DMS 273 treated with DMSO at 0.1 percent for 48 hours (cell line): ENCODE measurements at places on chromosomes 7 and 10.

DNA sequence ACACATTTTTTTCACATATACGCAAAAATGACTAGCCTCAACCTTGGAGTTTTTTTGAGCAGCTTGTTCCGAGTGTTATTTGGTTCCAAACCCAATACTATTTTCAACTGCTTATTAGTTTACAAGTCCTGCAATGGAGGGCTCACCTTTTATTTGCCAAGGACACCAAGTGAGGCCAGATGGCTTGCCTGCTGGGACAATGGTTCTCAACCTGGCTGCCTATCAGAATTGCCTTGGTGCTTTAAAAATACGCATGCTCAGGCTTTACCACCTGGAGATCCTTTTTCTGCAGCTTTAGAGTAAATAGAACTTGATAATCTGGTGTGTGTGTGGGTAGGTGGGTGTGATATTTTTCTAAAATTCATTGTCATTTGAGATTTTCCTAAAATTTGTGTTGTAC is 276.8 kb downstream of the MTERF1 start:
- DNase-seq = peak; percentile 38

- DNase-seq = no peak
Measured at GRCh38 chr10:114179148-114179547, at the start of gene TDRD1. Gene TDRD1 (plus strand): TSS chr10:114179353. CDS start chr10:114187832, 8,479 bp downstream.

DNA sequence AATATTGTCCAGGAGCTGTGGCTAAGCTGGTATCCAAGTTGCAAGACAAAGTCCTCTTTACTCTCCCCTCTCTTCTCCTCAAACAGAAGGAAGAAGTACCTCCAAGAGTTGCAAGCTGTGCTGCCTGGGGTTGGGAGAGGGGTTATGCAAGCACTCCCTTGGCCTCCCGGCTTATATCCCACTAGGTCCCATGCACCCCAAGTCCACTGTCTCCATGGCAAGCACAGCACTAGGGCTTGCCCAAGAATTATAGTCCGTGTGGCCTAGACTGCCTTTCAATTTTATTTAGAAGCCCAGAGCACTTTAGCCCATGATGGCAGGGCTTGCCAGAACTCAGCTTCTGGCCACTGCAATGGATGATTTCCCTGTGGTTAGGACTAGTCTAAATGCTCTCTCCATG is 40.4 kb upstream of the TECTB start:
- DNase-seq = no peak

DNA sequence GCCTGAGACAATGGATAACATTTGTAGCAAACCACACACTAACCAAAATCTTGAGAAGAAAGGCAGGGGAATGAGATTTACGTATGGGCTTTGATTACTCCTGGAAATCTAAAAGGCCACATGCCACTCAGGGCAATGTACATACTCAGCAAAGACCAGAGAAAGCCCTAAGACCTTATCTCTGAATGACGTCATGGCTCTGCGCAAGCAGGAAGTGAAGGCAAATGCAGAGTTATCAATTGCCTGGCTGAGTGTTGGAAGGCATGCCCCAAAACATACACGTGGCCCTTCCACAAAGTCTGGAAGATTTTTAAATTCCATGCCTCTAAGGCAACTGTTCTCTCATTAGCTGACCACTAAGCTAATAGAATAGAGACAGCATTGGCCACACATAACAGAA is 90.9 kb upstream of the NRBF2 start:
- no peak for DNase-seq

- DNase-seq = no peak
Measured at GRCh38 chr10:93081318-93081717, 7.6 kb downstream of the CYP26A1 start.

- no peak for DNase-seq
Measured at GRCh38 chr10:101901340-101901739, 57.7 kb upstream of the KCNIP2 start.

DNA sequence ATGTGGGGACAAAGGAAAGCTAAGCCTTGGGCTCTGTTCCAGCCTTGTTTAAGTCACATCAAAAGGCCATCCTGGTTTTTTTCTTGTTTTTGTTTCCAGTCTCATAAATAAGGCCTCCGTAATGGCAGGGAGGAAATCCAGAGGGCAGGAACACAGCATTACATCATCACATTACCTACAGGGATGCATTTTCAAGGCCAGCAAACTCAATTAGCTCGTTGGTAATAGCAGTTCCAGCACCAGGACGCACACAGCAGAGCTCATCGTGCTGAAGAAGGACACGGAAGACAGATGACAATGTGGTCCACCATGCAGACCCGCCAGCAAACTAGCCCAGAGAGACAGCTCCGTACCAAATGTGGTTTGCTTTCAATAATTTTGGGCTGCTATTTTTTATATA is 1209.2 kb downstream of the TYW1 start:
- no peak for DNase-seq
